ENCODE measurements at places on chromosomes 16 and 17. TPM values are rescaled to one million over a fixed set of nuclear protein-coding genes. Genes with fewer than 3 reads are reported as not detected.

C17orf67 gene
- polyA plus RNA-seq, result 1.6 TPM

DNA sequence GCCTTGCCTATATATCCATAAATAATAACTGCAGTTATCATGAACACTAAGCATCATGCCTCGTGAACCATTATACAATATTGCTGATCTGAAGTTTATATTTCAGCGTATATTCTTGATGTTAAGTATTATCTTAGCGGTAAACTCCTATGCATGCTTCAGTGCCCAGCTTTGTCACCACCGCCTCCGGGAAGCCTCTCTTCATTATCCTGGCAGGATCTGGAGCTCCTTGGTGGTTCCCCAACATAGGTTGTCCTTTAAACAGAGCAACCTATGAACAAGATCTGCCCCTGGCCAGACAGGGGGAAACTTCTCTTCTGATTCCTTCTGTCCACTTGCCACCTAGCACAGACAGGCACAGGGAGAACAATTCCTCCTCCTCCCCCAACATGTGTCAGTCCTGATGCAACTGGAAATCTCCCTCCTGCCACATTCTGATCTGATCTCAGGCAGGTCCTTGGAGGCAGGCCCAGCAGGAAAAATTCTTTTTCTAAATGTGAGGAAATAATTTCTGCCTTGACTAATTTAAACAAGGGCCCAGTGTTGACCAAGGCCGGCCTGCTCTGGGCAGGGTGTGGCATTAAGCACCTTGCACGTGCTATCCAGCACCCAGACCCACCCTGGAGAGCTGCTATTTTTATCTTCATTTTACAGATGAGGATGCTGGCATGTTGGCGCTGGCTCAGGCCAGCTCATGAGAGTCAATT, 22.4 kb downstream of the SPNS2 start:
- H3K27me3 ChIP-seq, result no peaks in the 10 kb centered on the region
- no peak overlapping the region for H3K4me3 ChIP-seq
- no peaks in the 10 kb centered on the region for H3K36me3 ChIP-seq
- H3K4me1 ChIP-seq, result no peaks in the 10 kb centered on the region
- H3K27ac ChIP-seq, result no peak overlapping the region
- DNase-seq, result no peak

- H3K27me3 ChIP-seq, result no peaks in the 10 kb centered on the region
- no peak overlapping the region for H3K4me3 ChIP-seq
- no peaks in the 10 kb centered on the region for H3K36me3 ChIP-seq
Measured at GRCh38 chr16:10787304-10787703, 31.3 kb downstream of the TVP23A start.

GLYR1 gene
- 45.2 TPM for polyA plus RNA-seq

NPIPA7 gene
- polyA plus RNA-seq, result 26.9 TPM

DNA sequence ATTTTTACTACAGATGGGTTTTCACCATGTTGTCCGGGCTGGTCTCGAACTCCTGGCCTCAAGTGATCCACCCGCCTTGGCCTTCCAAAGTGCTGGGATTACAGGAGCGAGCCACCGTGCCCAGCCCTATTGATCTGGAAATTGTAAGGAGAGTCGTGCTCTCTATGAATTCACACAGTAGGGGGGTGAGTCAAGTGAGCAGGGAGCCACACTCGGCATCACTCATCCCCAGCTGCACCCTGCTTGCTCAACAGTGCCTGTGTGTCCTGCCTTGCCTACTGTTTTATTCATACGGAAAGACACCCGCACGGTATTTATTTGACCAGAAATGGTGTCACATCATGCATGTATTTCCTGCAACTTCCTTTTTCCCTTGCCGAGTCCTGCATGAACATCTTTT, 157.2 kb upstream of the FOXF1 start:
- H3K36me3 ChIP-seq, result no peaks in the 10 kb centered on the region
- no peak overlapping the region for H3K27ac ChIP-seq
- no peaks in the 10 kb centered on the region for H3K4me1 ChIP-seq

DNA sequence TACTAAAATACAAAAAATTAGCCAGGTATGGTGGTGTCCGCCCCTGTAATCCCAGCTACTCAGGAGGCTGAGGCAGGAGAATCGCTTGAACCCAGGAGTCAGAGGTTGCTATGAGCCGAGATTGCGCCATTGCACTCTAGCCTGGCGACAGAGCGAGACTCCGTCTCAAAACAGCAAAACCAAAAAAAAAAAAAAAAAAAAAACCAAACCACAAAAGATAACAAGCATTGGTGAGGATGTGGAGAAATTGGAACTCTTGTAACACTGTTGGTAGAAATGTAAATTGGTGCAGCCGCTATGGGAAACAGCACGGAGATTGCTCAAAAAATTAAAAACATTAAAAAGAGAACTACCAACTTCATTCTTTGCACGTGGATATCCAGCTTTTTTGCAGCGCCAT, 119.4 kb downstream of the OR1D5 start:
- DNase-seq, result no peak
- peaks cover 3% of the 10 kb centered on the region for H3K36me3 ChIP-seq
- no peaks in the 10 kb centered on the region for H3K4me1 ChIP-seq
- H3K27ac ChIP-seq, result no peak overlapping the region

DNA sequence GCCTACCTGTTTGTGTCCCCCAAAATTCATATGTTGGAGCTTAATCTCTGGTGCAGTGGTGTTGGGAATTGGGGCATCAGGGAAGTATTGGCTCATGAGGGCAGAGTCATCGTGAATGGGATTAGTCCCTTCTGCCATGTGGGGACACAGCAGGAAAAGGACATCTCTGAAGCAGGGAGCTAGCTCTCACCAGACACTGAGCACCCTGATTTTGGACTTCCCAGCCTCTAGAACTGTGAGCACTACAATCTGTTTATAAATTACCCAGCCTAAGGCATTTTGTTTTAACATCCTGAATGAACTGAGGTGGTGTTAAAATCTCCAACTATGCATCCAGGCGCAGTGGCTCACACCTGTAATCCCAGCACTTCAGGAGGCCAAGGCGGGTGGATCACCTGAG, 206.0 kb downstream of the SEC14L1 start:
- no peak overlapping the region for H3K4me3 ChIP-seq
- peaks cover 5% of the 10 kb centered on the region for H3K36me3 ChIP-seq
- H3K4me1 ChIP-seq, result peaks cover 13% of the 10 kb centered on the region
- H3K27ac ChIP-seq, result no peak overlapping the region
- DNase-seq, result no peak

DNA sequence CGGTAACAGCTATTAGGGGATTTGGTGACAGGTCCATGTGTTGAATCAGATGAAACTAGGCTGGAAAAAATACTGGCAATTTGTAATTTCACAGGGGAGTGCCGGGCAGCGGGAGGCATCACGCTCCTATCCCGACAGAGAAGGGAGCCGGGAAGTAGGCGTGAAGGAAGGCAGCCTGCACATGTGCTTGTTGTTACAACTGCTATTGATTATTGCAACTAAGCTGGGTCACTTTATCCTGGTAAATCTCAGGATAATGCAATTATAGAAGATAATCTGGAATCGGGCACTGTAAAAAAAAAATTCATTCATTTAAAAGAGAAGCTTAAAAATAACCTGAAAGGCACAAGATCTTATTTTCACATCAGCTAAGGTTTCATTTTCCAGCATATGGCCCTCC, 180.6 kb downstream of the FOXL1 start:
- H3K27ac ChIP-seq, result no peak overlapping the region
- no peak for DNase-seq
- H3K27me3 ChIP-seq, result no peaks in the 10 kb centered on the region
- H3K36me3 ChIP-seq, result no peaks in the 10 kb centered on the region
- H3K4me1 ChIP-seq, result no peaks in the 10 kb centered on the region

KIF18B gene
- polyA plus RNA-seq, result 12.6 TPM

CLEC3A gene
- not detected for polyA plus RNA-seq

MYH13 gene
- polyA plus RNA-seq, result not detected

DNA sequence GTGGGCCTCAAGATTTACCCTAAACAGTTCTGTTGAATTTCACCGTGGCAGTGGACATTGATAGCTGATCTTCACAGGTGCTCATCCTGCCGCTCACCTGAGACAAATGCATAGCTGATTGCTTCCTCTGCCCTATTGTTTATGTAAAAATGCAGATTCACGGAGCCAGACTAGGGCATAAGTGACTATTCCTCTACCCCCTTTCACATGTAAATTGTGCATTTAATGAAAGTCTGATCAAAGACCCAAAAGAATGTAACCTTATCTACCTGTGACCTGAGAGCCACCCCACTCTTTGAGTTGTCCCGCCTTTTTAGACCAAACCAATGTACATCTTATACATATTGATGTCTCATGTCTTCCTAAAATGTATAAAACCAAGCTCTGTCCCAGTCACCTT, 312.4 kb upstream of the CDH5 start:
- H3K4me1 ChIP-seq, result no peaks in the 10 kb centered on the region
- no peaks in the 10 kb centered on the region for H3K27me3 ChIP-seq
- H3K27ac ChIP-seq, result no peak overlapping the region
- DNase-seq, result no peak

- no peak for DNase-seq
- no peaks in the 10 kb centered on the region for H3K4me1 ChIP-seq
- H3K27me3 ChIP-seq, result peaks cover 94% of the 10 kb centered on the region
- H3K27ac ChIP-seq, result no peak overlapping the region
- no peaks in the 10 kb centered on the region for H3K36me3 ChIP-seq
- H3K4me3 ChIP-seq, result no peak overlapping the region
Measured at GRCh38 chr17:48552466-48553189, 7.7 kb upstream of the HOXB2 start.

LITAF gene
- polyA plus RNA-seq, result 45.7 TPM

ABI3 gene
- 2.8 TPM for polyA plus RNA-seq

PRAC2 gene
- not detected for polyA plus RNA-seq

All from SK-N-SH (cell line).